Activated T-helper 1 cell treated with Interleukin-2 at 50 U/mL for 16 hours (primary cell): ENCODE measurements at places on chromosomes 4 and X.

DNA sequence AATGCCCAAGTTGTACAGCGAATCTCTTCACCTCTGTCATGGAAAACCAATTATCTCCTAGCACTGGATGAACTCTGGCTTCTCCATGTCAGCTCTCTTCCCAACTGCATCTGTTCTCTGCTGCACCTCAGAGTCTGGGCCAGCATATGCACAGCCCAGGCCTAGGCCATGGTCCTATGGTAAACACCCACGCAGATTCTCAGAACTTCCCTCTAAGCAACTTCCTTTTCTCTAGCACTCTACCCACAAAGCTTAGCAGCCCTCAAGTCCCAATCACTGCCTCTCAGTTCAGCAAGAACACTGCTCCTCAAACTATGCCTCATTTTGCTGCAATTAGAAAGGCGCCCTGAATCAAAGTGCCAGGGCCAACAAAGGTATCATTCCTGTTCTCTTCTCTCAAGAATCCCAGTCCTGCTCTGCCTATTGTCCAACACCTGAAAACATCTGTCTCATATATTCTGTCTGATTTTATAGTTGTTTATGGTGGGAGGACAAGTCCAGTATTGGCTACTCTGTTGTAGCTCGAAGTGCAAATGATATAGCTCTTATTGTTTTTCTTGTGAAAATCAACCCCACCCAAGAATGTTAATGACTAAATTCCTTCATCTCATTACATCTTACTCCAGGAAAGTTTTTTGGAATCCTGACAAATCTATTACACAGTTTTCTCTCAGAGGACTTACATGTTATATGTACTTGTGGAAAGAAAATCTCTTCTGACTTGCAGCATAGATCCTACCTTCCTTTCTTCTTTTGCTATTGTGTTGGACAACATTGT, 85.4 kb downstream of the DCHS2 start:
- no peak for DNase-seq

GRCh38 chrX:118216509-118216908, 99.9 kb upstream of the KLHL13 start:
- DNase-seq: no peak

DNA sequence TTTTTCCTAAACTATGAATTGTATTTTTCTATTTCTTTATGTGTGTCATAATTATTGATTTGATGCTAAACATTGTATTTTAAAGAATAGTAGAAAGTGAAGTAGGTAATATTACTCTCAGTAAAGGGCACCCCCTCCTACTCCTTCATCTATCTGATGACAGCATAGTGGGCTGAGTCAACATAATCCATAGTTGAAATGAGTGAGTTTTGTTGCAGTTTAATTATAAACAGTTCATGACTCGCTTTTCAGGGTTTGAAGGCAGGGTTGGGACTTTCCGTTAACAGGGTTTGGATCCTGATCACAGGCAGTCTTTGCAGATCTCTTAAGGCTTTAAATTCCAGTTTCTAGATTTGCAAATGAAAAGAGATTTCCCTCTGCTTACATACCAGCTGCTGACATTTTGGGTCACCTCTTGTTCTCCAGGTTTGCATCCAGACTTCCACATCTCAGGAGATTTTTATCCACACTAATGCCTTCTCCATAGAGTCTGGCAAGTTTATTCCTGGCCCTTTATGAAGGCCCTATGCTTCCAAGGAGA, 54.0 kb upstream of the TACR3 start:
- no peak for DNase-seq

DNA sequence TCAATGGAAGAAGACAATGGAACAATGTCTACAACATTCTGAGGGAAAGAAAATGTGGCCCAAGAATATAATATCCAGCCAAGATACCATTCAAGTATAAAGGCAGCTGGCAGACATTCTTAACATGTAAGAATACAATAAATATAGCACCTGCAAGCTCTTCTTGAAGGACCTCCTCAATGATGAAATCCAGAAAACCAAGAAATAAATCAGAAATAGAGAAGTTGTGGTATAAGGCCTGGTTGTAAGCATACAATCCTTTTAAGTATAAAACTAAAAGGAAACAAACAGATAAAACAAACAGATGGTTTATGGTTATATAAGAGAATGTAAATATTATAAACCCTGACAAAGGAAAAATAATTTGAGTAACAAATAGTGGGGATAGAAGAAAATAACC, 33.4 kb downstream of the SYTL4 start:
- DNase-seq: no peak

DNA sequence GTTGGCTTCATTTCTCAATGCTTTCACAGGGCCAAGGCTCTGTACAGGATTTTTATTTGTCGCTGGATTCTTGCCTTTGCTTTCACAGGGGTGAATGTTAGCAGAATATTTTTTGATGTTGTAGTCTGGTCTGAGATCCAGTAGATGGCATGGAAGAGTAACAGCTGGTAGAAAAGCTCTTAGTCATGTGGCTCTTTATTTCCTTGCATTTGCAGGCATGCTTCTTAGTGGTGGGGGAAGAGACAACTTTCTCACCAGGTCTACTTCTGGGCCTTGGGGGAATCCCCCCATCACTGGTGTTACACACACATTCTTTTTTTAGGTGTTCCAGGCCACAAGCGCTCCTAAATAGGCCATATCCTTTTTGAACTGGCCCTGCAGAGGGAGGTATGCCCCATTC, 58.2 kb upstream of the DKK2 start:
- DNase-seq: no peak

GRCh38 chrX:151921292-151921691, 8.6 kb downstream of the MAGEA4 start:
- no peak for DNase-seq

- DNase-seq: no peak
Observed at GRCh38 chrX:87516717-87517121, 883 bp upstream of the KLHL4 start.

DNA sequence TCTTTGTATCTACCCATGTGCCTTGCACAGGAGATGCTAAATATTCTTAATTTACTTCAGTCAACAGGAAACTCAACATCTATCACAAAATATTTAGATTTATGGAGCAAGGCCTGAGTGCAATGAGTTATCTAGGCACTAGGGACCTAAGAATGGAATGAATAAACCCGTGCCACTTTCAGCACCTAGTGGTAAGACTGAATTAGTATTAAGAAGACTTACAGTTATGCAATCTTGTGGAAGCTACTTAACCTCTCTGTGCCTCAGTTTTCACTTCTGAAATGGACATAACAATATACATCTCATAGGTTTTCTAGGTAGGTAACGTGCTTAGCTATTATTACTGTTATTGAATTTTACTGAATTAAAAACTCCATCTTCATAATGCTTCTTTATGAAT, 144.6 kb upstream of the MAP3K15 start:
- DNase-seq: no peak

GRCh38 chrX:46670316-46670715, 88.6 kb downstream of the SLC9A7 start:
- DNase-seq: no peak

DNA sequence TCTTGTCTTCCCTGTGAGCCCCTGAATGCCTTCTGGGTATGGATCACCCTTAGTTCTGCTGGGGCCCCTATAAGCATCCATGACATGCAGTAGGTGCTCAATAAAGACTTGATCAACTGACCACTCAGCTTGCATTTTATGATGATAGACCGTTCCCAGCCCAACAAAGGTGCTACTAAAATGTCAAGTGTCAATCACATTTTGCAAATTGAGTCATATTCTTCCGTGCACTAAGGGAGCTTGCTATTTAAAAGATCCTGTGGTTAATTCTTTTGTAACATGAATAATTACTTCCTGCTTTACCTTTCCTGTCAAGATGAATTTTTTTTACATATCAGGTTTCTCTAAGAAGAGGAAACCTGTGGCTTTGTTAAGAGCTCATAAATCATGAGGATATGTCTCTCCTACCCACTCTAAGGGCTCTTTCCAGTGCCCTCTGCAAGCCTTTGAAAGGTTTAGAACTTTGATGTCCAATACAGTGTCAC, 47.6 kb downstream of the SH3KBP1 start:
- no peak for DNase-seq

DNA sequence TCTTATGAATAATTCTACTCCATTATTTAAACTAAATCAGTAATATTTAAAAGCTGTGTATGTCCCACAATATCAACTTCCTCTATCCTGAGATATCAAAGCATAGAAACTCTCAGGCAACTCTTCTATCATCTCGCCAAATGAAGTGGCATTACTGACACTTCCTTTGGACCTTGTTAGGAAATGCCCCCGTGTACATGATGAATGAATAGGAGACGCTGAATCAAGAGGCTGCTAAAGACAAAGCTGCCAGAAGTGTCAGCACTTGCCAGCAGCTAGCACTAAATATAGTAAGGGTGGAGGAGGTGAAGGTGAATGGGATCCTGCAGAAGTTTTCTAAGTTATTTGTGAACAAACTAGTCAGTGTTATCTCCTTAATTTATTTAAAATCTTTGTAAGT, 99.5 kb upstream of the BLTP1 start:
- no peak for DNase-seq

DNA sequence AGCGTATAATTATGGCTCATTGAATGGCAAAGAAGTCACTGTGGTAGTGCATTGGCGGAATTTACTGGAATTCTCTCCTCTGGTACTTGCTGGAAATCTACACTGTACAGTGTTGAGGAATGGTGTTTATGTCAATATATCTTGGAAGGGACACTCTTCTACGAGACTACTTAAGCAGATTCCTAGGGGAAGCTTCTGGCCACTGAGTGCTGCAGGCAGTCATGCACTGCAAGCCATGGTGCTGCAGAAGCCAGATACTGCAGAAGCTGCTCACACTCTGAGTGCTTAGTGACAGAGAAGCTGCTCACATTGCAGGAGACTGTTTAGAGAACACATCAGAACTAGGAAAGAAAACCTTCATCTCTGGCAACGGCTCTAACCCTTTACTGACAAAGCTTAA, 725.0 kb downstream of the CCSER1 start:
- no peak for DNase-seq

DNA sequence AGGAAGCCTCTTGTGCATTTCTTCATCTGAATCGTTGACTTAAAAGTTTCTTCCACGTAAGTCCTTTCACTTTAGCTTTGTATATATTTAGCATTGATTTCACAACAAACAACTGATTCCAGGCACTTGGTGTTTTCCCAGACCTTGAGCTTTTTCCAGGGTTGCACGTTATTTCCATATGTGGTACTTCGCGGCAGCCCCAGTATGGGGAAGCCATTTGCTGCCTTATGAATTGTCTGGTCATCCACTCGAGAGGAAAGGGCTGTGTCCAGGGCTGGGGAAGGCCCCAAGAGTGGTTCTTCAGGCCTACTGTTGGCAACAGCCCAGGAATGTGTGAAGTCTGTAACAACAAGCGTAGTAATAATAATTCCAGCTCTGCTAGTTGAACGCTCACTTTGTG, 2.8 kb upstream of the TLR8 start:
- no peak for DNase-seq

DNA sequence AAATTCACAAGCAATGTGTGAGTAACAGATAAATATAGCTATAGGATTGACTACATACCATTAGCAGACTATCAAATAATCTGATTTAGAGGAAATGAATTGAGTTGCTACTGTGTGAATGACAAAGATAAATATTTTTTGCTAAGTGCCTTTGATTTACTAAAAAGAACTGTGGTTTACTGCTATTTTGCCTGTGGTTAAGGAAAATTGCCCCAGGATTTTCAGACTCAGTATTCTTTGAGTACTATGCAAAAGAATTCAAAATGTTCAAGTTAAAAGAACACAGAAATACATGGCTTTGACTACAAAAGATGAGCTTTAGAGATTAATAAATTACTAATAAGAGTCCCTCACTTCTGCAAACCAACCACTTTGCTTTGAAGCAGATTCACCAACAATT, 853.8 kb downstream of the ADGRL3 start:
- no peak for DNase-seq

- DNase-seq: no peak
Observed at GRCh38 chr4:91113130-91113706, 986.0 kb downstream of the CCSER1 start.

GRCh38 chrX:456551-457291, 70.0 kb upstream of the PPP2R3B start:
- no peak for DNase-seq

GRCh38 chr4:121767166-121767565, 2.2 kb upstream of the SMIM43 start:
- DNase-seq: no peak

- no peak for DNase-seq
Observed at GRCh38 chr4:109233570-109233969, 68.9 kb downstream of the COL25A1 start.
